IMR-90 (cell line): ENCODE measurements at places on chromosomes 12 and 14. TPM values are rescaled to one million over a fixed set of nuclear protein-coding genes. Genes with fewer than 3 reads are reported as not detected.

The GLIPR1L1 gene
- not detected in 2 replicates for total RNA-seq

DNA sequence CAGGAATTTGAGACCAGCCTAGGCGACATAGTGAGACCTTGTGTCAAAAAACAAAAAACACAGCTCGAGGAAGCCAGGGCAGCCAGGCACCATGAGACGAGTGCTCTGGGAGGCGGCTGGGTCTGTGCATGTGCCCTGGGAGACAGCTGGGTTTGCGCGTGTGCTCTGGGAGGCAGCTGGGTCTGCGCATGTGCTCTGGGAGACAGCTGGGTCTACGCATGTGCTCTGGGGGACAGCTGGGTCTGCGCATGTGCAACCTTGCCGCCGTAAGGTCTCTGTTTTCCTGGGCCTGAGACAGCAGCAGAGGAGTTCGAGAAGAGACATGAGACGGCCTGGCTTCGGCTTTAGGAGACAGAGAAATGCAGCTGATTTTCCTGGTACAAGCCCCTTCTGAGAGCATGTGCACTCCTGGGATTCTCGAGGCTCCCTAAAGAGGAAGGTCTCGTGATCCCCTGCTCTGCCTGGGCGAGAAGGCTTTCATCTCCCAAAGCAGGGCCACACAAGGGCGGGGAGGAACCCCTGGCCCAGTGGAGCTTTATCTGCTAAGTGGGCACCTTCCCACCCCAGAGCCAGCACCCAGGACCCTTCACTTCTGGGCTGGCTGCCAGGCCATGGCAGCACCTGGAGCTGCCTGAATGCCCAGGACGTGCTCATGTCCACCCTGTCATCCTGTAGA is 3.5 kb upstream of the BDKRB1 start:
- peaks cover 42% of the 10 kb centered on the region for H3K4me1 ChIP-seq
- H3K36me3 ChIP-seq: peaks cover 8% of the 10 kb centered on the region
- DNase-seq: no peak
- no peak overlapping the region for H3K4me3 ChIP-seq

DNA sequence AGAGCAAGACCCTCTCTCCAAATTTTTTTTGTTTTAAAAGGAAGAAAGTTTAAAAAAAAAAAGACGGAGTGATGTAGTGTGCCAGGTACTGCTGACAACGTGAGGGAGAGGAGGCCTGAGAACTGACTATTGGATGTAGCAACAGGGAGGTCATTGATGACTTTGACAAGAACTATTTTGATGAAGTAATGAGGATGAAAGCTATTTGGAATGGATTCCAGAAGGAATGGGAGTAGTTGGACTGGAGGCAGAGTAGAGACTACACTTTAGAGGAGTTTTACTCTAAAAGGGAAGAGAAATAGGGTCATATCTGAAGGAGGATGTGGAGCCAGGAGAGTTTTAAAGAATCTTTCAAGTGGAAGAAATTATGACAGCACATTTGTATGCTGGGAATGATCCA is 27.8 kb upstream of the SLC38A2 start:
- peak; percentile 70 for DNase-seq
- no peak overlapping the region for H3K27ac ChIP-seq

DNA sequence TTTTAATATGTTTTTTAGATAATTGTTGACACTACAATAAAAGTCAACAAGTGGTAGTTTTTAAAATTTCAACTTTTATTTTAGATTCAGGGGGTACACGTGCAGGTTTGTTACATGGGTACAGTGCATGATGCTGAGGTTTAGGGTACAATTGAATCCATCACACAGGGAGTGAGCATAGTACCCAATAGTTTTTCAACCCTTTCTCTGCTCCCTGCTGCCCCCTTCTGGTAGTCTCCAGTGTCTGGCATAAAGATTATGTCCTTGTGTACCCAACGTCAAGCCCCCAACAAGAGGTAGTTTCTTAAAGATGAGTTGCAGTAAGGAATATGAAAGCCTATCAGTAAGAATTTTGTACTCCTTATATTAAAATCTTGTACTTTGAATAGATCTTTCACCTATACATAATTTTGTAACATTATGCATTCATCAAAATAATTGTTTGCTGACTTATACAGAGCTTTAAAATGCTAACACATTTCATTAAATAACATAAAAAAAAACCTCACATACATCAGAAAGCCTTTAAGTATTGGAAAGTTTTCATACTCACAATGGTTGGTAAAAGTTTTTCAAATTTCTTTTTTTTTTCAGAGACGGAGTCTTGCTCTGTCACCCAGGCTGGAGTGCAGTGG is 5.4 kb upstream of the RALGAPA1 start:
- H3K4me3 ChIP-seq: no peak overlapping the region
- H3K27me3 ChIP-seq: no peaks in the 10 kb centered on the region
- DNase-seq: peak; percentile 40
- no peaks in the 10 kb centered on the region for H3K4me1 ChIP-seq
- no peaks in the 10 kb centered on the region for H3K36me3 ChIP-seq

DNA sequence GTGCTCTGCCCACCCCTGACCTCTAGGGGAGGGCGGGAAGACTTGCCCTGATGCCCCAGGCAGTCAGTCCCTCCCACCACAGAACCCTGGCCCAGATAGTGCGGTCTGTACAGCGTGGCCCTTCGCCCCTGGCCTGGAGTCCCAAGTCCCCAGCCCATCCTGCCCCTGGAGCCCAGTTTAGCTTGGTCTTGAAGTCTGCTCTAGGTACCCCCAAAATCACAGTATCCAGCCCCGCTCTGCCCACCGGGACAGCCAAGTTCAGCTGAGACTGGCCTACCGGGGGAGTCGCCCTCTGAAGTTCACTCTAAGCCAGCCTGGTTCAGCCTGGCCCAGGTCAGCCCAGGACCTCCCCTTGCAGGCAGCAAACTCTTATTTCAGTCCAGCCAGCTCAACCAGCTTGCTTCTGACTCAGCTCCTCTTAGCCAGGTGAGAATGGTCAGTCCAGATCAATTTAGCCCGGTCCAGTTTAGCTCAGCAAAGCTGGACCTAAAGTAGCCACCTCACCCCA is 75.9 kb downstream of the TMEM121 start:
- H3K4me1 ChIP-seq: no peaks in the 10 kb centered on the region
- H3K36me3 ChIP-seq: no peaks in the 10 kb centered on the region
- DNase-seq: no peak
- no peak overlapping the region for H3K4me3 ChIP-seq
- no peaks in the 10 kb centered on the region for H3K27me3 ChIP-seq

DNA sequence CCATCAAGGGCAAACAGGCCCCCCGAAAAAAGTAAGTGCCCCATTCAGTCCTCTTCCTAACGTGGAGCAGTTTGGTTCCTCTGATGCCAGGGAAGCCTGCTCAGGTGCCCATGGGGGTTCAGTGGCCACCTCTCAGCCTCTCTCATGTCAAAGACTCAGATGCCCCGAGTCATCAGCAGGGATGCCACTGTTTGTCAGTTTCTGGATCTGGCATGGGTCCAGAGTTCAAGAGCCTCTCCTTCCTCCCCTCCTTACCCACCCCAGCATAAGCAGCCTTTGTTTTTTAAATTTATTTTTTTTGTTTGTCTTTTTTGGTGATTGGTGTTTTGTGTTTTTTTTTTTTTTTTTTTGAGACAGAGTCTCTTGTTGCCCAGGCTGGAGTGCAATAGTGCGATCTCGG is 11.3 kb downstream of the KMT5A start:
- no peak overlapping the region for H3K4me3 ChIP-seq
- H3K4me1 ChIP-seq: peaks cover 5% of the 10 kb centered on the region; the same call in 1 of the 2 replicates
- peaks cover 67% of the 10 kb centered on the region for H3K36me3 ChIP-seq
- H3K27ac ChIP-seq: no peak overlapping the region
- no peaks in the 10 kb centered on the region for H3K27me3 ChIP-seq
- no peak for DNase-seq

- DNase-seq: no peak
- H3K27ac ChIP-seq: no peak overlapping the region
- no peaks in the 10 kb centered on the region; the same call in 1 of the 2 replicates for H3K4me1 ChIP-seq
- H3K36me3 ChIP-seq: no peaks in the 10 kb centered on the region
Observed at GRCh38 chr12:93589081-93589480, 16.6 kb downstream of the SOCS2 start.

The FLRT2 gene
- total RNA-seq: 11.1 and 13.1 TPM in 2 replicates

GRCh38 chr14:69587389-69587788 is 12.7 kb upstream of the CCDC177 start:
- no peak overlapping the region for H3K4me3 ChIP-seq
- no peaks in the 10 kb centered on the region for H3K36me3 ChIP-seq
- peaks cover 6% of the 10 kb centered on the region for H3K27me3 ChIP-seq

GRCh38 chr12:7075518-7075917 is 15.0 kb downstream of the C1S start:
- H3K27ac ChIP-seq: peak overlapping the region; percentile 51; the same call in 1 of the 2 replicates
- no peaks in the 10 kb centered on the region for H3K27me3 ChIP-seq
- peaks cover 4% of the 10 kb centered on the region for H3K36me3 ChIP-seq
- no peak for DNase-seq

The ACTR10 gene
- total RNA-seq: 46.4 and 71.0 TPM in 2 replicates

- DNase-seq: no peak
- peaks cover 32% of the 10 kb centered on the region for H3K27me3 ChIP-seq
- no peak overlapping the region for H3K4me3 ChIP-seq
- H3K4me1 ChIP-seq: no peaks in the 10 kb centered on the region
- no peaks in the 10 kb centered on the region for H3K36me3 ChIP-seq
- no peak overlapping the region for H3K27ac ChIP-seq
Observed at GRCh38 chr14:101582294-101582693, 21.0 kb downstream of the DIO3 start.

DNA sequence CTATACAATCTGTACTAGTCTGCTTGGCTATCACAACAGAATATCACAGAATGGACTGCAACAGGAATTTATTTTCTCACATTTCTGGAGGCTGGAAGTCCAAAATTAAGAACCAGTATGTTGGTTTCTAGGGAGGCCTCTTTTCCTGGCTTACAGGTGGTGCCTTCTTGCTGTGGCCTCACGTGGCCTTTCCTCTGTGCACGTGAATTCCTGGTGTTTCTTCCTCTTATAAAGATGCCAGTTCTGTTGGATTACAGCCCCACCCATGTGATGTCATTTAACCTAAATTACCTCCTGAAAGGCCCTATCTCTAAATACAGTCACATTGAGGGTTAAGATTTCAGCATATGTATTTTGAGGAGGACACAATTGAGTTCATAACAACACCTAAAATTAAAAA is 32.1 kb upstream of the C2CD5 start:
- H3K27ac ChIP-seq: no peak overlapping the region
- no peaks in the 10 kb centered on the region for H3K36me3 ChIP-seq
- DNase-seq: no peak
- H3K27me3 ChIP-seq: no peaks in the 10 kb centered on the region
- no peaks in the 10 kb centered on the region for H3K4me1 ChIP-seq

GRCh38 chr12:89252284-89252683 is 100.0 kb downstream of the DUSP6 start:
- DNase-seq: peak; percentile 76
- no peak overlapping the region for H3K27ac ChIP-seq
- no peaks in the 10 kb centered on the region for H3K27me3 ChIP-seq

DNA sequence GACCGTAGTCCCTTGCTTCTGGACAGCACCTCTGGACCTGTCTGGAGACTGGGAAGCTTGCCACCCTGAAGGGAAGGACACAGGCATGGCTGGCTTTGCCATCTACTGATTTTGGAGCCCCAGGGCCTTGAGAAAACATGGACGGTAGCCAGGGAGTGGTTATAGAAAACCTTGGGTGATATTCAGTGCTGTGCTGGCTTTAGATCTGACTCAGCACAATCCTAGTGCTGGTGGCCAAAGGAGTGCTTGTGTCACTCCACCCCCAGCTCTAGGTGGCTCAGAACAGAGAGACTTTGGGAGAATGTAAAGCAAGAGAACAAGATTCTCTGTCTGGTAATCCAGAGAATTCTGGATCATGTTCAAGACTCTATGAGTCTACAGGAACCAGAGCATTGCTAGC is 214.5 kb upstream of the IGF1 start:
- no peak for DNase-seq
- H3K27ac ChIP-seq: no peak overlapping the region
- no peaks in the 10 kb centered on the region for H3K36me3 ChIP-seq
- H3K4me1 ChIP-seq: no peaks in the 10 kb centered on the region
- H3K27me3 ChIP-seq: no peaks in the 10 kb centered on the region
